ENCODE measurements at places on chromosomes 2 and 18. TPM values are rescaled to one million over a fixed set of nuclear protein-coding genes. Genes with fewer than 3 reads are reported as not detected.

ZCCHC2 gene
- total RNA-seq: 43.4 TPM

ZC3H6 gene
- total RNA-seq: 9.2 TPM

HADHA gene
- total RNA-seq: 119 TPM

MRO gene
- total RNA-seq: not detected

B3GNT7 gene
- not detected for total RNA-seq

CLEC4F gene
- total RNA-seq: not detected

L3MBTL4 gene
- total RNA-seq: 0.57 TPM

ABCG5 gene
- not detected for total RNA-seq

GMPPA gene
- total RNA-seq: 52.1 TPM

SPP2 gene
- not detected for total RNA-seq
